ENCODE measurements at places on chromosomes 5 and 9.

DNA sequence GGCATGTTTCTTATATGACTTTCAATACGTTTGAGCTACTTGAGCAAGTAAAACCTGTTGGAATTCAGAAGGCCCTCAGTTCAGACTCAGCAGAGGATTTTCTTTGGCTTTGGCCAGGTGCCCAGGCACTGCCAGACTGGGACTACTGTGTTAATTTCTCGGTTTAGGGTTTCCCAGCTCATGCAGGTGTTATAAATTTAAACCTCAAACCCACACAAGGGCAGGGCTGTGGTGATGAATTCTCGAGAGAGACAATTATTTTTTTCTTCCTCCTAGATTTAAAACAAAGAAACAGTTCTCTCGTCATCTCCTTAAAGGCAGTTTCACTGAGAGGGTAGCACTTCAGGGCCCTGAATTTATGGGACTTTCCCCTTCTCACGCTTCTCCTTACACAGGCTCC, 406.0 kb upstream of the PIK3R1 start:
- DNase-seq: no peak

DNA sequence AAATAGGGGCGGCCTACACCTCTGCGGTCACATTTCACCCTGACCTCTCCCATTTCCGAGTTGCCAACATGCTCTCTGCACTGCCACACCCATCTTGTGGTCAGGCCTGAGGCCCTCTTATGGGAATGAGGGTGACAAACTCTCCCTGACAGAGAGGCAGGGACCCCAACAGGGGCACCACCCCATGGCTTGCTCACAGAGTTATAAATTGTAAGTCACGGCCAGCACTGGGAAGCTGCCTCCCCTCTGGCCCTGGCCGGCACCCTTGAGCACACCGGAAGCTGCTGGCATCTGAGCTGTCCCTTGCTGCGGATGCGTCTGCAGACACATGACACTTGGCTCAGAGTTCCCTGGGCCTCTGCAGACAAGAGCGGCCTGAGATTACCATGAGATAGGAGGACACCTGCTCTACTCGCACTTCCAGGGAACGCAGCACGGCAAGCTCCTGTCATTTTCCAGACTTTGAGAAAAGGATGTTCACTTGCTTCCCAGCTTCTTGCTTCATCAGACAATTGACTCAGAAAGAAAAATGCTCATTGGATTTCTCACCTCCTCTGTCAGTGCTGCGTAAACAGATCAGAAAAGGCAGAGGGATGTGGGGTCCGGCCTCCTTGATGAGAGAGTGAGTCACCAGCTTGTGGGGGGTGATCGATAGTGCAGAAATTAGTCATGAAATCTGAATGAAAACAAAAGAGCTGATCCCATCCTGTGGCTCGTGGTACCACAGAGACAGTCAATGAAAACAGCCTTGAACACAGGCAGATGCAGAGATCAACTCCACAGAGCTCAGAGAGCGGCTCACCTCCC, 269.8 kb downstream of the SYK start:
- no peak for DNase-seq

GRCh38 chr5:100691548-100691947, 156.4 kb downstream of the FAM174A start:
- DNase-seq: no peak

DNA sequence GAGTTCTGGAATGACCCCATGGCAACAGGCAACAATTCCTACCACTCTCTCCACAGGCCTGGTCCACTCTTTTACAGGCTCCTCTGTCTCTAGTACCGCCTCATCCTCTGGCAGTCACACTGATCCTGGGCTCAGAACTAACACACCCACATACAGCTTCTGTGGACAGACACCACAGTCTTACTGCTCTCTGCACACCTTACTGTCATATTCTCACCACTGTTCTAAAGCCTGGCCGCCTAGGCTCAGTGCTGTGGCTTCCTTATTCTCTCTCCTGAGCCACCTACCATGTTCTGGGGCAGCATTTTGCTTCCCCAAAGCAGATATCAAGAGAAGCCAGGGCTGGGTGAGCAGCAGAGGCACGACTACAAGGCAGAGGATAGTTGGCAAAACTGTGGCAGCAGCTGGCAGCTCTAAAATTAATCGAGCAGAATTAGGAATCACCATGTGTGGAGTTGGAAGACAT, 14.8 kb downstream of the REEP5 start:
- DNase-seq: no peak

DNA sequence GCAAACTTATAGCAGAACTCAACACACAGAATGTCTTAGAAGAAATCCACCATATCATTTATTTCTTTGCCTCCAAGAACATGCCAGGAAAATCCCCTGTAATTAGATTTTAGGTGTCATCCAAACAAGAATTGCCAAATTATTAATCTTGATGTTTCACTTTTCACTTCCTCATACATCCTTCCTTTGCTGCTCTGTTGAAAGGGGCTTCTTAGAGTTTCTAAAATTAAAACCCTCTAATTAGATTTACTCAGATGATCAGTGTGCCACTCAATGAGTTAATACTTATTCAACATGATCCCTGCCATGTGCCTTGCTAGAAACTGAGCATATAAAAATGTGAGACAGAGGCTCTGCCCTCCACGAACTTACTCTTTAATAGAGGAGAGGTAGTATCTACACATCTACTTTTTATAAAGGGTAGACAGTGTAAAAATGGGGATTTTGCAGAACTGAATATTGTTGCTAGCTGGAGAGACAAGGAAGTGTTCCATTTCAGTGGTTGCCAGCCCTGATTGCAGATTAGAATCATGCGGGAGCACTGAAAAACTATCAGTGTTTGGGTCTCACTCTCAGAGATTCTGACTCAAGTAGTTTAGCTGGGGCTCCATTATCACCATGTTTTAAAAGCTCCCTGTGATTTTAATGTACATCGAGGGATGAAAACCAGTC, 498.4 kb downstream of the TLE4 start:
- no peak for DNase-seq

DNA sequence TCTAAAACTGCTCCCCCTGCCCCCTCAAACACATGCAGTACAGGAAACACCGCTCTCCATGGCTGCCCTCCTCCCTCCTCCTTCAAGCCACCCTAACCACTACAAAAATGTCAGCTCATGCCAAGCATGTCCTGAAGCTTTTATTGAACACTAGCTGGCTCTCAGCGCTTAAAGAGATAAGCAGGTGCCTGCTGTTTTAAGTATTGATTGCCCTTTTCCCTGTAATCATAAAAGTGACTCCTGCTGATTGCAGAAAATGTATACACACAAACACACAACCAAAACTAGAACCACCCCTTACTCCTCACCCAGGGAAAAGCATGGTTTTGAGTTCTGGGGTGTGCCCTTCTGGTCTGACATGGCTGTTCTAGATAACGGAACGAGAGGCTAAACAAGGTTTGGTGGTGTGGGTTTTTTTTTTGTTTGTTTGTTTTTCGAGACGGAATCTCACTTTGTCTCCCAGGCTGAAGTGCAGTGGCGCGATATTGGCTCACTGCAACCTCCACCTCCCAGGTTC, 3.7 kb upstream of the UCK1 start:
- DNase-seq: no peak

DNA sequence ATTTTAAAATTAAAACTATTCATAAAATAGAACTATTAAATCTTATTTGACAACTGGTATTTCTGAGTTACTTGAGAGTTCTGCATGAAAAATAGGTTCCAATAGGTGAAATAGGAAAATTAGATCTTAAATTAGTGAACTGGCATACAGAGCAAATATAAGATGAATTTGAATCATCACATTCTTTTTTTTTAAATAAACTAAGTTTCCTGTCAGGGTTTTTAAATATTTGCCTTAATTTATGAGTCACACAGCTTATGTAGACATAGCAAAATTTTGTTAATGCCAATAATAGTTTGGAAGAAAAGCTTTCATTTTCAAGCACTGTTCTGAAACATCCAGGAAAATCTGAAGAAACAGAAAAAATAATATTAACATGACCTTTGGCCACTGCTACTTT, 311.7 kb upstream of the HAPLN1 start:
- no peak for DNase-seq

Data from activated CD8-positive, alpha-beta memory T cell treated with anti-CD3 and anti-CD28 coated beads for 1 hour (primary cell).